ENCODE measurements at places on chromosomes 12 and 14. TPM values are rescaled to one million over a fixed set of nuclear protein-coding genes. Genes with fewer than 3 reads are reported as not detected.

The YAF2 gene
- 34.1 TPM for total RNA-seq

The CLEC9A gene
- not detected for total RNA-seq

The INSM2 gene
- not detected for total RNA-seq

The ZCRB1 gene
- total RNA-seq: 31.3 TPM

The OASL gene
- 1.5 TPM for total RNA-seq

The C12orf43 gene
- total RNA-seq: 18.6 TPM

The GDF11 gene
- 0.82 TPM for total RNA-seq

The KRT8 gene
- 5.9 TPM for total RNA-seq

The KCNMB4 gene
- total RNA-seq: 1.1 TPM

The SYNDIG1L gene
- not detected for total RNA-seq

The PDZRN4 gene
- 2.7 TPM for total RNA-seq

The NPFF gene
- total RNA-seq: not detected

The GARIN6 gene
- total RNA-seq: not detected

The GNB3 gene
- 0.88 TPM for total RNA-seq

The ENDOU gene
- total RNA-seq: 0.33 TPM

The GRIN2B gene
- 2.0 TPM for total RNA-seq

The PLEKHD1 gene
- not detected for total RNA-seq

The SLC15A4 gene
- total RNA-seq: 32.6 TPM

The GUCY2C gene
- total RNA-seq: not detected

The PRIMA1 gene
- 1.3 TPM for total RNA-seq

The DLK1 gene
- not detected for total RNA-seq

The ZNF84 gene
- 26.2 TPM for total RNA-seq

The GSC gene
- 6.0 TPM for total RNA-seq

The HSPB8 gene
- 26.9 TPM for total RNA-seq

The GALNT16 gene
- 8.6 TPM for total RNA-seq

The KRT71 gene
- total RNA-seq: not detected
